ENCODE measurements at places on chromosomes 13 and 19. TPM values are rescaled to one million over a fixed set of nuclear protein-coding genes. Genes with fewer than 3 reads are reported as not detected.
A peak's percentile ranks its signal among the peaks of the same experiment; 100 is the strongest.

DNA sequence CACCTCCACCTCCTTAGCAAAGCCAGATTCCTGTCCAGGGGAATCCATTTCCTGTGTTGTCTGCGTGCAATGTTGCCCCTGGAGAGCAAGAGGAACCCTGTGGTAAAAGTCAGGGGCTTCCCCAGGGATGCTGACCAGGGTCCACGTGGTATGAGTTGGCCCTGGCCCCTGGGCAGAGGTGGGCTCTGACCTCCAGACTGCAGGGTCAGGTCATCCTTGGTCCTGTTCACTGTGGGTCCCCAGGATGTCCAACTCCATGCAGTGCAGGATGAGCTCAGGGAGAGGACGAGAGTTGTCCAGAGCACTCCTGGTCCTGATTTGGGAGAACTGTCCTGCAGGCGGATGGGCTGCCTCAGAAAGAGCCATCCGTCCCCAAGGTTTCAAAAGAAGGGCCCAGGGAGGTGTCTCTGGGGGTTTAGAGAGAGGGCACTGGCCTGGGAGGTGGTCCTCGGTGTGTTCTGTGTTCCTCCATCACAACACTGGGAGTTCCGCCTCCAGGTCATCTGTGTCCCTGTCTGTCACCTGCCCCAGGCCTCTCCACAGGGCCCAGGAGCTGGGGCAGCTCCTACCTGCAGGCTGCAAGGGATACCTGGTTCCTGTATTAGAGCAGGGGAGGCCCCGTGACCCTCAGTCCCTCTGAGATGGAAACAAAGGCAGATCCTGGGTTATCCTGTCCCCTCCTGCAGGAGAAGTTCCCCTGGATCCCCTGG, 1.2 kb upstream of the CEACAM4 start:
- DNase-seq: no peak
- H3K4me3 ChIP-seq: no peak overlapping the region
- H3K27me3 ChIP-seq: no peaks in the 10 kb centered on the region
- no peaks in the 10 kb centered on the region for H3K4me1 ChIP-seq

DNA sequence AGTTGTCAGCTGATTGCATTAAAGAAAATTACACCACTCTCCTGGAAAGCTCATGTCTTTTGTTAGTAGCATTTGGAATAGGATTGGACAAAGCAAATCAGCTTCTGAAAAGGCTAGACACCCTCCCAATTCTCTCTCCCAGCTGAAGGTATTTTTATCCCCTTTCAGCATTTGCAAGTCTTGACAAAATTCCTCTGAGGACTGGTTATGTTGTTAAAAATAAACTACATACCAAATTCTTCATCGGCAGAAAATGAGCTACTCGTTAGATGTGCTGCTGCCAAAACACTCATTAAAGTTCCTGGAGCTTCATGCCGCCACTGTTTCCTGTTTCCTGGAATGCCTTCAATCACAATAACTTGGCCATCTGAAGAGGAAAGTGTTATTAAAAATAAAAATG, 37.1 kb downstream of the UTP14C start:
- DNase-seq: no peak
- no peak overlapping the region for H3K27ac ChIP-seq
- H3K36me3 ChIP-seq: no peaks in the 10 kb centered on the region
- H3K27me3 ChIP-seq: no peaks in the 10 kb centered on the region
- H3K4me3 ChIP-seq: no peak overlapping the region

DNA sequence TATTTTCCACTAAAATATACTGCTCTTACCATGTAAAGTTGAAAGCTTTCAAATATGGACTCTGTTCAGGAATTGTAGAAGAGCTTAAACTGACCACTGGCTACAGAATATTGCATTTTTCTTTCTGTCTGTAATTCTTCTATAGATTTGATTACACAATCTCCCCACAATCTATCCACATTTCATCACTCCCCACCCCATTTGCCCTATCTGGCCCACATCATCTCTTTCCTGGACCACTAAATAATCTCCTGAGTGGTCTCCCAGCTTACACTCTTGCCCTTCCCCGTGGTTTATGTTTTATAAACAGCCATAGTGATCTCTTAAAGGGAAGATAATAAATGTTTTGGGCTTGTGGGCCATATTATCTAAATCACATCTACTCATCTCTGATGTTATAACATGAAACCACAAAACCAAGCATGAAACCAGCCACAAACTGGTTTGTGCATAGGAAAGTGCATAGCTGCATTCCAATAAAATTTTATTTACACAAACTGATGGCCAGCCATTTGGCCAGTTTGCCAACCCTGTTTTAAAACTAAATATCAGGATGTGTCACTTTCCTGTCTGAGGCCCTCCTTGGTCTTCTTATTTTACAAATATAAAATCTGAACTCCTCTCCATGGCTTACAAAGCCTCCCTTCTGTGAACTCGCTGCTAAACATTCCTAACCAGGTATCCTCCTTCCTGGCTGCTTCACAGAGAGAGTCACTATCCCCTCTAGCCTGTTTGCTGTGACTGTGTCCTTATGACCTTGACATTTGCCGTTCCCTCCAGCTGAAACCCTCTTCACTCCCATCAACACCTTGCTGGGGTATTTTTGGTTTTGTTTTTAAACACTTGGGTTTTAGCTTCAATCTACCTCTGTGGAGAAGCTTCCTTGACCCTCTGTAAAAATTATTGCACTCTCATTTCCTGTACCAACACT, 500.9 kb downstream of the GPC6 start:
- H3K36me3 ChIP-seq: no peaks in the 10 kb centered on the region
- no peaks in the 10 kb centered on the region for H3K27me3 ChIP-seq
- no peak overlapping the region for H3K4me3 ChIP-seq
- H3K4me1 ChIP-seq: peaks cover 8% of the 10 kb centered on the region
- H3K27ac ChIP-seq: no peak overlapping the region

- no peak overlapping the region for H3K27ac ChIP-seq
- no peak for DNase-seq
- no peaks in the 10 kb centered on the region for H3K36me3 ChIP-seq
- H3K4me1 ChIP-seq: no peaks in the 10 kb centered on the region
Measured at GRCh38 chr13:51475727-51476501, 23.1 kb upstream of the INTS6 start.

DNA sequence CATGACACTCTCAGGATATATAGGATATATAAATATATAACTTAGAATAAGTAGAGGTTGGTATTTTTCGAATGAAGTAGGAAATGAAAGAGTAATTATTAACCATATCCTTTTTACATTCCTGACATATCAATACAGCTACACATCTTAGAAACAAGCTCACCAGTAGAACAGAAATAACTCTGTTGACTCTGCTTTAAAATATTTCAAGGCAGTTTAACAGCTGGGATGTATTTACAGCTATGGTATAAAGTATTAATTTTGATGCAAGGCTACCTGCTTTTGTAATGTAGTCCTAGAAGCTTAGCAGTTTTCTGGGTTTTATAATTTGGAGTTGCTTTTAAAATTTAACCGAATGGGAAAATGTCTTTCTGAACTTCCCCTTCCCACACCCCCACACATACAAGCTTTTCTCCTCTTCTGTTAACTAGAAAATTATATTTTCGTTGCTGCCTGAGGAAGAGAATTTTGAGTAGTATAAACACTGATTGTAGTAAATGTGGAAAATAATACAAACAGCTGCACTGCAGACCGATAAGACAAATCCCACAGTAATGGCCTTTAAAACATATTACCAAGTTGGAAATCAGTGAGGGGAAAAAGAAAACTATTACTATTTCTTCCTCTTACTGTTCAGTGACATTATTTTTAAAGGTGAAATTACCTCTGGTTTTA, 147.7 kb downstream of the GGACT start:
- no peak overlapping the region for H3K4me3 ChIP-seq
- no peak for DNase-seq
- H3K4me1 ChIP-seq: no peaks in the 10 kb centered on the region

GRCh38 chr13:21010621-21011020, 50.8 kb downstream of the LATS2 start:
- H3K27ac ChIP-seq: no peak overlapping the region
- DNase-seq: no peak
- no peaks in the 10 kb centered on the region for H3K27me3 ChIP-seq
- H3K36me3 ChIP-seq: no peaks in the 10 kb centered on the region

DNA sequence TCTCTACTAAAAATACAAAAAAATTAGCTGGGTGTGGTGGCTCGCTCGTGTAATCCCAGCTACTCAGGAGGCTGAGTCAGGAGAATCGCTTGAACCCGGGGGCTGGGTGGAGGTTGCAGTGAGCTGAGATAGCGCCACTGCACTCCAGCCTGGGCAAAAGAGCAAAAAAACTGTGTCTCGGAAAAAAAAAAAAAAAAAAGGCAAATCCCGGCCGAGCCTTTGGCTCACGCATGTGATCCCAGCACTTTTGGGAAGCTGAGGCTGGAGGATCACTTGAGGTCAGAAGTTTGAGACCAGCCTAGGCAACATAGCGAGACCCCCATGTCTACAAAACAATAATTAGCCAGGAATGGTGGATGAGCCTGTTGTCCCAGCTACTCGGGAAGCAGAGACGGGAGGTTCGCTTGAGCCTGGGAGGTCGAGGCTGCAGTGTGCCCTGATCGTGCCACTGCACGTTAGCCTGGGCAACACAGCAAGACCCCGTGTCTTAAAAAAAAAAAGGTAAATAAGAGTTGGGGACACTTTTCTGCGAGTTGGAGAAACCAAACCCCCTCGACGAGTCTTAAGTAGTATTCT, 574 bp upstream of the GPX4 start:
- H3K4me3 ChIP-seq: peak overlapping the region; percentile 31
- H3K4me1 ChIP-seq: peaks cover 48% of the 10 kb centered on the region
- H3K36me3 ChIP-seq: peaks cover 25% of the 10 kb centered on the region
- DNase-seq: no peak
- H3K27ac ChIP-seq: peak overlapping the region; percentile 98
- no peaks in the 10 kb centered on the region for H3K27me3 ChIP-seq

DNA sequence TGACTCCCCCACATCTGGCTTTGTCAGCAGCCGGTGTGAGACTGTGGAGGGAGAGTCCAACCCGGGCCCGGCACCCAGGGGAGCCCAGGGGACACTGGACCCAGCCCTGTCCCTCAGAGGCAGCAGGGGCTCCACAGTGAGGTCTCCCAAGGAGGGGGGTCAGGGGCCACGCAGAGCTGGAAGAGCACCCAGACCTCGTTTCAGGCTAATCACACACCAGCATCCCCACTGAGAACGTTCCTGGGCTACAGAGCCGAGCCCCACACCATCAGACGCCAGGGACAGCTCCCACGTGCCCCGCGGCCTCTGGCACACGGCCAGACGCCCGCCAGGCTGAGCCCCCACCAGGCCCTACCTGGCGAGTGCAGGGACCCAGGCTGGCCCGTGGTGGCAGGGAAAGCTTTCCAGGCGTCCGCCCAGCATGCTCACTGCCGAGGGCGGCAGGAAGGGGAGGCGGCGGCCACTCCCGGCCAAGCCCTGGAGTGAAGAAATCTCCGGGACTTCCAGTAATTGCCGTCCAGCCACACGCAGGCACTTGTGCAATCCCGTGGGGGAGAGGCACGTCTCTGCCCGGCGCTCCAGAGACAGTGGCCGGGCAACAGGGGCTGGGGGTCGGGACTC, 19.2 kb downstream of the SBNO2 start:
- DNase-seq: peak; percentile 95
- peaks cover 10% of the 10 kb centered on the region for H3K36me3 ChIP-seq
- peak overlapping the region; percentile 45 for H3K4me3 ChIP-seq
- H3K27ac ChIP-seq: peak overlapping the region; percentile 95

- H3K27ac ChIP-seq: peak within 1 kb of the TSS; percentile 100
- no peaks in the 10 kb centered on the region for H3K27me3 ChIP-seq
- peaks cover 31% of the 10 kb centered on the region for H3K4me1 ChIP-seq
- peak within 1 kb of the TSS; percentile 91 for H3K4me3 ChIP-seq
- DNase-seq: peak; percentile 96
Measured at GRCh38 chr19:48872182-48872883, at the start of gene PPP1R15A. Gene PPP1R15A (plus strand): TSS chr19:48872421. CDS start chr19:48873234, 813 bp downstream.

DNA sequence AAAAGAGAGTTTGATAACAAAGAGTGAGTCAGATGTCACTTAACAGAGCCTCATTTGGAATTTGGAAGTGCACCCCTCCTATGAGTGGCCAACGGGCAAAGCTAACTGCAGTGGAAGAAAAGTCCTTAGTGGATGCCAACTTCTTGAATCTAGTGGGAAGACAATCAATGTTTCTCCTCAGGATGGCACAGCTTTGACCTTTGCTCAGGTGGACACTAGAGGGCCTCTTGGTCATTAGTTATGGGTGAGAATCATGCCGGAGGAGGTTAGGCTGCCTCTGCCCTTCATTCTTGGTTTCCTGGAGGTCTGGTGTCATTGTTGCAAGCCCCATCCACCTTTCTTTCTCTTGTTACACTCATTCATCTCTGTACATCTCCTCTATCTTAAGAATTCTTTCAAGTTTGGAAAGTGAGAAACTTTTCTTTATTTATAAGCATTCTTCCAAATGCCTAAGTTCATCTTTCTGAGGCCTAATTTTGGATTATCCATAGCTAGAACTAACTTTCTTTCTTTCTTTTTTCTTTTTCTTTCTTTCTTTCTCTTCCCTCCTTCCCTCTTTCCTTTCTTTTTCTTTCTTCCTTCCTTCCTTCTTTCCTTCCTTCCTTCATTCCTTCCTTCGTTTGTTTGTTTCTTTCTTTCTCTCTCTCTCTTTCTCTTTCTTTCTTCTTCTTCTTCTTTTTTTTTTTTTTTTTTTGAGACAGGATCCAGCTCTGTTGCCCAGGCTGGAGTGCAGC, 327.2 kb upstream of the TSHZ3 start:
- H3K4me1 ChIP-seq: no peaks in the 10 kb centered on the region
- no peak overlapping the region for H3K4me3 ChIP-seq
- no peak for DNase-seq
- H3K36me3 ChIP-seq: no peaks in the 10 kb centered on the region

GRCh38 chr13:50334115-50334778, 319.0 kb downstream of the KCNRG start:
- no peak for DNase-seq
- no peaks in the 10 kb centered on the region for H3K27me3 ChIP-seq
- no peaks in the 10 kb centered on the region for H3K36me3 ChIP-seq
- H3K4me3 ChIP-seq: no peak overlapping the region
- no peak overlapping the region for H3K27ac ChIP-seq

- H3K27ac ChIP-seq: no peak overlapping the region
- no peak for DNase-seq
- no peaks in the 10 kb centered on the region for H3K27me3 ChIP-seq
- H3K36me3 ChIP-seq: no peaks in the 10 kb centered on the region
Measured at GRCh38 chr13:108643646-108644353, 14.4 kb downstream of the MYO16 start.

GRCh38 chr19:54633401-54633800, 3.1 kb downstream of the LILRB1 start:
- no peak overlapping the region for H3K27ac ChIP-seq
- DNase-seq: no peak
- H3K4me3 ChIP-seq: no peak overlapping the region
- H3K36me3 ChIP-seq: no peaks in the 10 kb centered on the region

DNA sequence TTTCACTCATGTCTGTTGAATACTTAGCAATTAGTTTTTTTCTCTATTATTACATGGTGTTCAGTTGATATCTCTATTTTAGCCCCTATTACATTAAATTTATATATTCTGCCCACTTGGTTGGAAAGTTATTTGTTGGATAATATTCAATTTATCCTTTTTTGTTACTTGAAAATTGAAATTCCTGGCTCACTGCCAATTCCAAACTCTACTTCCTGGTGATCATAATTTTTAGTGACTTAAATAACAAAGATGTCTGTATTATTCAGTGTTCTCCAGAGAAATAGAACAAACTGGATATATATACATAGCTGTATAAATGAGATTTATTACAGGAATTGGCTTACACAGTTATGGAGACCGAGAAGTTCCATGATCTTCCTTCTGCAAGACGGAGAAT, 93.6 kb downstream of the GPC5 start:
- H3K4me3 ChIP-seq: no peak overlapping the region
- no peak for DNase-seq
- H3K27ac ChIP-seq: no peak overlapping the region
- H3K36me3 ChIP-seq: no peaks in the 10 kb centered on the region

The FFAR1 gene
- not detected for total RNA-seq

The ZNF737 gene
- total RNA-seq: 2.4 TPM

The ZNF100 gene
- total RNA-seq: 4.2 TPM

The STOML3 gene
- not detected for total RNA-seq

The RFC3 gene
- 6.2 TPM for total RNA-seq

The SIGLEC9 gene
- total RNA-seq: 0.85 TPM

The SPACA4 gene
- total RNA-seq: not detected

The PODNL1 gene
- total RNA-seq: 12.9 TPM

The SLC25A41 gene
- total RNA-seq: not detected

The IER2 gene
- 907 TPM for total RNA-seq
